ENCODE measurements at places on chromosomes 5 and 9.
A peak's percentile ranks its signal among the peaks of the same experiment; 100 is the strongest.

GRCh38 chr5:139178935-139179334 lies 19.2 kb downstream of the SIL1 start:
- no peaks in the 10 kb centered on the region for H3K27me3 ChIP-seq
- no peaks in the 10 kb centered on the region for H3K36me3 ChIP-seq
- peak; percentile 50 for DNase-seq
- H3K4me3 ChIP-seq, result no peak overlapping the region

- H3K27me3 ChIP-seq, result no peaks in the 10 kb centered on the region
- no peak for DNase-seq
- no peak overlapping the region for H3K27ac ChIP-seq
- H3K4me3 ChIP-seq, result no peak overlapping the region
- no peaks in the 10 kb centered on the region for H3K36me3 ChIP-seq
Observed at GRCh38 chr9:8694983-8695588, 895.5 kb upstream of the DMAC1 start.

- no peak for DNase-seq
- H3K4me1 ChIP-seq, result no peaks in the 10 kb centered on the region
- no peak overlapping the region for H3K4me3 ChIP-seq
- H3K27me3 ChIP-seq, result peaks cover 7% of the 10 kb centered on the region
- H3K27ac ChIP-seq, result no peak overlapping the region
Observed at GRCh38 chr9:138022121-138022741, 144.6 kb downstream of the CACNA1B start.

- H3K27me3 ChIP-seq, result no peaks in the 10 kb centered on the region
- DNase-seq, result peak; percentile 30
- no peak overlapping the region for H3K4me3 ChIP-seq
- H3K27ac ChIP-seq, result no peak overlapping the region
Observed at GRCh38 chr5:98656125-98656795, 117.2 kb upstream of the RGMB start.

DNA sequence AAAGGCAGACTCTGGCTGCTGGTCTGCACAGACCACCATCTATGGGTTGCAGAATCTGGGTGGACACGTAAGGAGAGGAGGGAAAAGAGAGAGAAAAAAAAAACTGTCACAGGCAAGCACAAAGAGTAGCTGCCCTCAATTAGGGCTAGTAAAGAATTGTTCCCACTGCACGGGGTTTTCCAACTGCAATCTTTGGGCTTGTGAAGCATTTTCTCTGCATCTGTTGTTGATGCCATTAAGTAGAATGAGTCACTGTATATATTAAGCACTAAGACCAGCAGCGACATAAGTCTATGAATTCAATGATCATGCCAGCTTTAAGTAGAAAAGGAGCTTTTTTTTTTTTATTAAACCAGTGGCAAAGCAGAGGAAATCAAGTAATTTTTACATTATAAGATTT lies 40.2 kb downstream of the MED10 start:
- H3K4me3 ChIP-seq, result no peak overlapping the region
- H3K36me3 ChIP-seq, result no peaks in the 10 kb centered on the region
- H3K27me3 ChIP-seq, result no peaks in the 10 kb centered on the region
- no peaks in the 10 kb centered on the region for H3K4me1 ChIP-seq
- DNase-seq, result no peak

DNA sequence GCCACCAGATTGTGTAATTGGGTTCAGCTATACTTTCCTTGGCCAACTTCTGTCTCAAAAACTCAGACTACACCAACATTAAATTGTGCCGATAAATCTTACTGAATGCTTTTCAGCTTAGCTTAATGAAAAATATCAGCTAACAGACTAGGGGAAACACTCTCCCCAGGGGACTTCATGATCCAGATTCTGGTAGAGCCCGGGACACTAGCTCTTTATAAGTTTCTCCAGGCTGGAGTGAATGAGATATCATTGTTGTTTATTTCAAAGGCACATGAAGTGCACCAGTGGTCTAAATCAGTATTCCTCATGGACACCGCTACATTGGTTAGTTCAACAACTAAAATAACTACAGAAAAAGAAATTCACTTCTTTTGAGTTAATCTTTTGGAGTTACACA lies 10.5 kb upstream of the LHFPL2 start:
- peaks cover 15% of the 10 kb centered on the region for H3K4me1 ChIP-seq
- H3K27ac ChIP-seq, result peak overlapping the region; percentile 50
- no peak overlapping the region for H3K4me3 ChIP-seq
- no peaks in the 10 kb centered on the region for H3K27me3 ChIP-seq
- no peaks in the 10 kb centered on the region for H3K36me3 ChIP-seq
- no peak for DNase-seq

Data from astrocyte (in vitro differentiated cells and primary cell).